ENCODE measurements at places on chromosomes 2 and 18.
A peak's percentile ranks its signal among the peaks of the same experiment; 100 is the strongest.

GRCh38 chr2:3423492-3424170, 44.1 kb downstream of the TRAPPC12 start:
- peak; percentile 35 for DNase-seq

DNA sequence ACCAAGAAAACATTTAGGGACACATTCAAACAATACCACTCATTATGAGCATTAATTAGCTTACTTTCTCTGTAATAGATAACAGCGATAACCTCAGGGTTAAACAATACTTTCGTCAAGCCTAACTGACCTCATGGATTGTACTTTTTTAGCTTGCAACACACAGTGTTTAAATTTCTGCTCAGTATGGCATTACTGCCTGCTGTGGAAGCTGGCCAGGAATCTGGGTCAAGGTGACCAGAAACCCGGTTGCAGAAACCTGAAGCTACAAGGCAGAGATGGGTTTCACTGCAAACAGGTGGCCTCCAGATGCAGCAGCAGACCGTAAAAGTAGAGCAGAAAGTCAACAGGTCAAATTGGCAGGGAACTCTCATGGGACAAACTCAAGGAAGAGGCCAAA, 123.8 kb upstream of the FHL2 start:
- DNase-seq = no peak

- no peak for DNase-seq
These were observed 35.6 kb downstream of the MAL start for GRCh38 chr2:95061119-95061512.

- no peak for DNase-seq
These were observed 103.9 kb downstream of the TTC32 start for GRCh38 chr2:19797871-19798270.

- no peak for DNase-seq
These were observed 292.2 kb upstream of the MC4R start for GRCh38 chr18:60664736-60665135.

DNA sequence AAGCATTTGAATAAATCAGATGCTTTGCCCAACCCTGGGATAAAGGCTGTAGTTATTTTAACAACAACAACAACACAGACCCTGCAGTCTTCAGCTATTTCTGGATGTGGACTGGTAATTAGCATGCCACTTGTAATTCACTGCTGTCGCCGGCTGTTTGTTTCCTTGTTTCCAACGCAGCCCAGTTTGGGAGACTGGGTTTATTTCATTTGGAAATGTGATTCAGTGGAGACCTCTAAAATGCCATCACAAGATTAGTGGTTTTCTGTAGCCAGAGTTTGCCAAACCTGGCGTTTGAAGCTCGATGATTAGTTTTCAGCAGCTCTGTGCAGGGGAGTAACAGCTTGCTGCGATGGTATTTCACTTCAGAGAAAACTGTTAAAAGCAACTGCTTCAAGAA, 83.5 kb downstream of the LDLRAD4 start:
- DNase-seq = no peak

DNA sequence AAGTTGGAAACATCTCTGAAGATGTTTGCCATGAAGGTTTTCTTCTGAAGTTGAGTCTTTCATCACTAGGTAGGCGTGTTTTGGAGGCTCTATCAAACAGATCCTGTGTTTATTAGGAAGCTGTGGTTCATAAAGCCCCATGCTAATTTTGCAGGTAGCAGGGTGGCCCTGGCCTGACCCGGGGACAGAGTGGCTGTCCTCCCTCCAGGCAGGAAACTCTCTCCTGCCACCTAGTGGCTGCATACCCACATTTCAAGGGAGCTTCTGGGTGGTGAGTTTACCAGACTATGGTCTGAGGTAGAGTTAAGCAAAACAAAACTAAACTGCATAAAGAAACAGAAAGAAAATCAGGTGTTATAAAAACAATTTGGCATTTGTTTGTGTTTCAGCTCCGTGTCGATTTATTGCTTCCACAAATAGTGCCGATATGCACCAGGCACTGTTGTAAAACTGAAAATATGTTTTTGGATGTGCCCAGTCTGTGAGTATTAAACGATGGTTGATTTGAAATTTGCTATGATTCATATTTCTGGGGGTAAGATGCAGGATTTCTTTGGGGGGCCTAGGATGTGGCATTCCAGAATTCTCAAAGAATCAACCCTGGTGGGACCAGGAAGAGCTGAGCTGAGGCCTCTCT, 26.0 kb upstream of the IL37 start:
- no peak for DNase-seq

DNA sequence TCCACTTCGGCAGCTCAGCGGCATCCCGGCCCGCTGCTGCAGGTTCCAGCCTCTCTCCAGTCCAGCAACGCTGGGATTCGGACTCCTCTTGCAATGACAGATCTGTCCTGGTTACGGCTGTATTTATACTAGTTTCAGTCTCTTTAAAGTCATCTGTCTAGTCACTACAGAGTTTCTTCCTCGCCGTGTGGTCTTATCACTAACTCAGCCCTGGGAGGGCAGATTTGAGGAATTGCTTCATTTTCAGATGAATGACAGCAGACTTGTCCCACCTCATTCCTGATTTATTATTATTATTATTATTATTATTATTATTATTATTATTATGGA, 2.2 kb downstream of the KLHL29 start:
- no peak for DNase-seq

- DNase-seq = no peak
These were observed 238.2 kb upstream of the AGAP1 start for GRCh38 chr2:235255693-235256092.

GRCh38 chr2:69989009-69989408, 27.6 kb upstream of the ASPRV1 start:
- DNase-seq = no peak

- no peak for DNase-seq
These were observed 9.3 kb upstream of the OTOF start for GRCh38 chr2:26487192-26487591.

- DNase-seq = no peak
These were observed 35.1 kb upstream of the YWHAQ start for GRCh38 chr2:9665898-9666297.

DNA sequence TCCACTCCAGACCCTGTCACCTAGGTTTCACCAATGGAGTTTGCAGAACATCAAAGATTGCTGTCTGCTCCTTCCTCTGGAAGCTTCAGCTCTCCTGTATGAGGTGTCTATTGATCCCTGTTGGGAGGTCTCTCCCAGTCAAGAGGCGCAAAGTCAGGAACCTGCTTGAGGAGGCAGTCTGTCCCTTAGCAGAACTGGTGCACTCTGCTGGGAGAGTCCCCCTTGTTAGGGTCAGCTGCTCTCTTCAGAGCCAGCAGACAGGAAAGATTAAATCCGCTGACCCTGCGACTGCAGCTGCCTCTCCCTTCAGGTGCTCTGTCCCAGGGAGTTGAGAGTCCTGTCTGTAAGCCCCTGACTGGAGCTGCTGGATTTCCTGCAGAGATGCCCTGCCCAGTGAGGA, 195.7 kb downstream of the PPP1R1C start:
- DNase-seq = no peak

GRCh38 chr2:150675807-150676206, 188.3 kb upstream of the RND3 start:
- DNase-seq = no peak

Measured in cerebellum (tissue), 4 donors.